ENCODE measurements at places on chromosomes 12 and 14.

GRCh38 chr12:57005980-57006808, at the start of gene ZBTB39:
ZBTB39 (minus strand) TSS chr12:57006546; CDS start chr12:57004917, 1,629 bp downstream.
- peak; percentile 54 for DNase-seq

DNA sequence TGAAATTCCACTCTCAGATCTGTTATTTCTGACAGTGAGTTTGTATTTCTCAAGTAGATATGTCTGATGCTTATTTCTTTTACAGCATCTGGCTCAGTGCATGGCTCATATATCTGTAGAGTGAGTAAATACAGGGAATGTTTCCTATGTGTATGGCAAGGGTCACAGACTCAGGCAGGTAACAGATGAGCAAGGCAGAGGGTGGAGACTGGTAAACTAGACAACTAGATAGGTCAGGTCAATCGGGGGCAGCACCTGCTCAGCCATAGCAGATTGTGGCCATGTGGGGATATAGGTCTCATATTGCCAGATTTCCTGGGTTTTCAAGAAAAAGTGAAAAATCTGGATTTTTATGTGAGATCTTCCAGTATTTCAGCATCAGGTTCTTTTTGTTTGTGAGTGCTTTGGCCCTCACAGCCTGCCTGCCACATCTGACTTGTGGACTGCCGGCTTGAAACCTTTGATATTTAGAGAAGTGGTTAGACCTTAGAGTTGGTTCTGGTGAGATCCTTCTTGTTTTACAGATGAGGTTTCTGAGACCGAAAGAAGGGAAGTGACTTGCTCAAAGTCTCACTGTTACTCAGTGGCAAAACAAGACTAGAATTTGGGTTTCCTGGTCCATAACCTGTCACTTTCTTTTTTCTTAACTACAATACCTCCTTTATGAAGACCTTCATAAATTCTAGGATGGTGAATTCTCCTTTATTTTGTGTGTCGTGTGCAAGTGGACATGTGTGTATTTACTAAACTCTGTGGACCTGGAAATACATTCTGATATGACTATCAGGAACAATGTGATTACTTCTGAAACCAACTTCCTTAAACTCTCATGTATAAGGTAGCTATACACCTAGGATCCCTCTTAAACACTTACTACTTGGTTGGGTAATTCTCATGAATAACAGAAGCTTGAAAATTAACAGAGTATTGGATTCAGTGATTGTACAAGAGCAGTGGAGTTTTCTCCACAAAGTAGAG, 34.4 kb downstream of the PROX2 start:
- no peak for DNase-seq

DNA sequence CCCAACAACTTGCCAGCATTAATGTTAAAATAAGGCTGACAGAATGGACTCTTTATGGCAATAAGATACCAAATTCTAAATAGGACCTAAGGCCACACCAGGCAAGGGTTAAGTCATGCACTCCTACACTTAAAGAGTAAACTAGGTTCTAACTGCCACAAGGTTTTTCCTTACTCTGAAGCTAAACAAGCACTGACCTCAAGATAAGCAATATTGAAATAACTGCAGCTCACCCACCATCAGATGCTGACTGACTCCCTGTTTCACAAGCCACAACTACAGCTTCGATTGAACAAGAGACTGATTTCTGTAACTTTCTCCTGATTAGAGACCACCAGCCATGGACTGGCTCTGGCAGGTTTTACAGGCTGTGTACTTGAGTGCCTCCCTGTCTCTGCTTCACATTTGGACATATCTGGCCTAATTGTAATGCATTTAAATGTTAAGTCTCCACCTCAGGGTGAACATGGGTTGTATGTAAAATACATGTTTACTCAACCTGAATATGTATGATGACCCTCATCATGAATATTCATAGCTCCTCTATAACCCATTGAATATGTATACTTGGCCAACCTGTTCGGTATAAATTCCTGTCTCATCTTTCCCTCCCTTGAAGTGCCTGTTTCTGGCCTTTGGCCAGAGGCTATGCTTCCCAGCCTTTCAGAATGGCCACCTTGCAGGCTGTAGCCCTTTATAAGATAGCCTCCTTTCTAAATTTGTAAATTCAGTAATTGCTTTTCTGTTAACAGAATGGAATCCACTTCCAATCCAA, 70.5 kb upstream of the DAAM1 start:
- DNase-seq = no peak

DNA sequence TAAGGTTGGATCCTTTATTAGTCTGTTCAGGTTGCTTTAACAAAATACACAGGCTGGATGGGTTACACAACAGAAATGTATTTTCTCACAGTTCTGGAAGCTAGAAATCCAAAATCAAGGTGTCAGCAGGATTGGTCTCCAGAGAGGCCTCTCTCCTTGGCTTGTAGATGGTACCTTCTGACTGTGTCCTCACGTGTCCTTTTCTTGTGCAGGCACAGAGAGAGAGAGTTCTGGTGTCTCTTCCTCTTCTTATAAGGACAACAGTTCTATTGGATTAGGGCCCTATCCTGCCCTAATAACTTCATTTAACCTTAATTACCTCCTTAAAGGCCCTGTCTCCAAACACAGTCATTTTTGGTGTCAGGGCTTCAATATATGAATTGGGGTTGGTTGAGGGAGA, 4.6 kb upstream of the ANKRD33 start:
- DNase-seq = no peak

DNA sequence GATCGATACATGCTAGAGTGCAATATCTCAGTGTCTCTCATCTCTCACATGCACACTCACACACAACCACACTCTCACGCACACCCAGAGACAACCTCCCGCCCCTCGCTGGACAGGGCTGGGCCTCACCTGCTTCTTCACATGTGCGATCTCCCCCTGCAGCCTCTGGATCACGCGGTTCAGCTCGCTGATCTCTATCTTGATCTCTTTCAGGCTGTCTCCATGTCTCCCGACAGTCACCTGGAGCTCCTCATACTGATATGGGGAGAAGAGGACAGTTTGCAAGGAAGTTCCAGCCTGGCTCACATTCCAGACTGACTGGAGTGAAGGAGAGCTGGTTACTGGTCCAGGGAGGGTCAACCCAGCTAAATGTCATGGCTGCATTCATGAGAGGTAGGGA, 4.4 kb downstream of the KRT2 start:
- DNase-seq = no peak

DNA sequence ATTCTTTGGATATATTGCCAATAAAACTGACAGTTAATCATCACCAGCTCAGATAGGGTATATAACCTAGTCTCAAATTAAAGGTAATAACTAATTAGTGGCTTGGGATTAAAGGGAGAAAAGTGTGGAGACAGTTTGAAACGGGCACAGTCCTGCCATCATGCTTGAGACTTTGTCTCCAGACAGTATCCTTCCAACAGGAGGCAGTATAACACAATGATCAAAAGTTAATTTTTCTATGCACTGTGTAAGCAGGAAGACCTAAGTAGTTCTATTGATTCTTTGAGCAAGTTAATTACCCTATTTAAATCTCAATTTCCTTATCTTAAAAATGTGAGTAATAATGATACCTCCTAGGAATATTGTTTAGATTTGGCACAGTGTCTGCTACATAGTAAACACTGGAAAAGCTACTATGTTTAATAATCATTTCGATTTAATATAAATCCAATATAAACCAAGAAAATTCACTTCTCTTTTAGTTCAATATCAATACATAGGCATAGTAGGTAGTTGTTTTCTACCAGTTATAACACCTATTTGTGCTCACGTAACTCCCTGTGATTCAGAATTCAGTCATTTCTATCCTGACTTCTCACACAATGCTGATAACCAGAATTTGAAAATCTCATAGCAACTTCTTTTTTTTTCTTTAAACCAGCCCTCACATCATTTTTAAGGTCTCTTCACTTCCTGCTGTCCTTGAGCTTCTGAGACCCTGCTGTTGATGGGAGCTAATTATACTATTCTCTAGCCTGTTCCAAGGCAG, 53.7 kb downstream of the GALNT4 start:
- no peak for DNase-seq

GRCh38 chr12:80059875-80060274, 39.5 kb upstream of the OTOGL start:
- DNase-seq = no peak

- DNase-seq = peak; percentile 85
These were observed 935 bp upstream of the CRIP1 start for GRCh38 chr14:105485739-105486162.

GRCh38 chr12:58850826-58851225, 69.5 kb downstream of the LRIG3 start:
- no peak for DNase-seq

DNA sequence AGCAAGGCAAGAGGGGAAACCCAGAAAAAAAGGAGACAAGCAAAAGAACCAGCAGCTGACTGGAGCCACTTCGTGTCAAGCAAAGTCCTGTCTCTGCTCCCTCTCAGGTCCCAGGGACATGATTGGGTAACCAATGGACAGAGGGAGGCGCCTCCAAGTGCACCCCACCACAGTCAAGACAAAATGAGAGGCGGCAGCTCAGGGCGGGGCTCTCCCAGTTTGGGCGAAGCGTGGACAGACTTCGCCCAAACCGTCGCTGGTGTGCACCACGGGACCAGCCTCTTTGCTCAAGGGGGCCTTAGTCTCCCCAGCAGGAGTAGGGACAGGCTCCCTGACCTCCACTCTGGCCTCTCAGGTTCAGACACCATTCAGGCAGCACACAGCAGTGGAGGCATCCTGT, 1.5 kb upstream of the BEGAIN start:
- DNase-seq = no peak

GRCh38 chr12:47307680-47308399, 228.1 kb upstream of the AMIGO2 start:
- DNase-seq = peak; percentile 13

Measured in SK-N-DZ (cell line).